ENCODE measurements at places on chromosomes 5 and 9.

- no peak for DNase-seq
These were observed 791 bp upstream of the GPR150 start for GRCh38 chr5:95619096-95619495.

DNA sequence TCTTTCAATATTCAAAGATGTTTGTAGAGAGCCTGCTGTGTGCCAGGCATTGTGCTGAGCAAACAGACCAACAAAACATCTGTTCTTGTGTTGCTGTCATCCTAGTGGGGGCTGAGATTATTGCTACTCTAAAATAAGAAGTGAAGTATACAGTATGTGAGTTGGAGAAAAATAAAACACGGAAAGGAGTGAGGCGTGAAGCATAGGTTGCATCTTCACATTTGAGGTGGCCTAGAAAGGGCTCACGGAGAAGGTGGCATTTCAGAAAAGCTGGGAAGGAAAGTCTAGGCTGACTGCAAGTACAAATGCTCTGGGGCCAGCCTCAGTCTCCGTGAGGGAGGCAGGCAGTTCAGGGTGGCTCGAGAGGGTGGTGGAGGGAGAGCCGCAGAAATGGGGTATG, 80.3 kb downstream of the CSNK1A1 start:
- DNase-seq, result no peak

GRCh38 chr5:58648846-58649245, 66.0 kb downstream of the RAB3C start:
- no peak for DNase-seq

- no peak for DNase-seq
These were observed 7.1 kb upstream of the AFAP1L1 start for GRCh38 chr5:149264439-149265067.

DNA sequence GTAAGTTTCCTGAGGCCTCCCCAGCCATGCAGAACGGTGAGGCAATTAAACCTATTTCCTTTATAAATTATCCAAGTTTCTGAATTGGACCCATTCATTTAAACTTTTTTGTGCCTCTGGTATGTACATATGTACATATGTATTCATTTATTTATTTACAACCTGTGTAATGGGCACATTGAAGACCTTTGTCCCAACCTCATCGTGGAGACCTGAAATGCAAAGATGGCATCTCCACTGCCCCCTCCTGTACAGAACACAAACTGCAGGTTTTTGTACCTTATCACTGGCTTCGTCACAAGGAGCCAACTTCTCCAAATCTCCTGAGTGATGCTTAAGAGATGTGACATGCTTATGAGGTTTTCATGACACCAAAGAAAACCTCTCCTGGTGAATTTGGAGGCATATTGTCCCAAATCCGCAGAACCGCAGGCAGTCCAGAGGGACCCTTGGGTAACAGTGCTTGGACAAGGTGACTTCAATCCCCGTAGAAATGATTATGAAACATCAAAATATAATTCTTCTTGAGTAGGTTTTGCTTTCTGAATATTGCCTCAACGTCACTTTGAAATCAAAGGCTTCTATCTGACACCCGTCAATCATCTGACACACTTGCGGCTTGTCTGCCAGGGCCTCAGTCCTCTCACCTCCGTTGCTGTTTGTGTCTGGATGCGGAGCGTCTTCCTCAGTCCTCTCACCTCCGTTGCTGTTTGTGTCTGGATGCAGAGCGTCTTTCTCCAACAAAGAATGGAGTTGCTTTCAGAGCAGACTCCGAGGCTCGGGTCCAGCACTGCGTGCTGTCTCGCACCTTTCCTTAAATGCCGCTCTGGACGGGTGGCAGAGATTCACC, 135.0 kb upstream of the IRX4 start:
- DNase-seq, result no peak

DNA sequence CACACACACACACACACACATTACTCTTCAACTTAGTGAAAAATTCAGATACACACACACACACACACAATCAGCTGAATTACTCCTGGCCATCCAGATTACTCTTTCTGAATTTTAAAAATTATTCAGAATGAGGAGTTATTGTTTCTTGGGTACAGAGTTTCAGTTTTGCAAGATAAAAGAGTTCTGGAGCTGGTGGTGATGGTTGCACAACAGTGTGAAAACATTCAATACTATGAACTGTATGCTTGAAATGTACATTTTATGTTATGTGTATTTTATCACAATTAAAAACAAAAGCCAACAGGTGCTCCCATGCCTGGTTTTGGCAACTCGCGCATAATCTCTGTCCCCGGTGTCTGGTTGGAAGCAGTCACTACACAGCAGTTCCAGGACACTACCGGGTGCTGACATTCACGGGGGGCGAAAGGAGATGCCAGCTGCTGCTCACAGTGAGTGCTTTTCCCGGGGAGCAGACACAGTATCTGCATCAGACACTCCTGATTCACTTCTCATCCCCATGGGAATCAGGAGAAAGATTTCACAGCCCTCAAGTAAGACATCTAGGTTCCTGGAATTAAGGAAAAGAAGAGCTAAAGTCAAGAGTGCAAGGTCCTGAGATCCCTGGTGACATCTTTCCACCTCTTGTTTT, 55.7 kb downstream of the LHFPL2 start:
- DNase-seq, result no peak

GRCh38 chr9:92576175-92576574, 40.4 kb upstream of the ECM2 start:
- DNase-seq, result no peak

GRCh38 chr9:130938184-130938651, 829 bp downstream of the FIBCD1 start:
- no peak for DNase-seq

DNA sequence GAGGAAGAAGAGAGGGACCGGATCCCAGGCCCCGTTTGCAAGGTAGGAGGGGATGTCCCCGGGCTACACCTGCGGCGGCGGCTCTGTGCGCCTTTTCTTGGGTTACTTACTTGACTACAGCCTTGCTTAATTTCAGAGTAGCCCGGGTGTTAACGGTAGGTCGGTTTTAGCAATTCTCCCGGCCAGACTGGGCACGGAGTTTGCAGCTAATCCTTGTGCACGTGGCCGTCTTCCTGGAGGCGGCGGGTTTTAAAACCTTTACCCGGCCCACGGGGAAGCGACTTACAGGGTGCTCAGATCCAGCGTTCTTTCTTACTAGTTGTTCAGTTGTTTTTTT, 313 bp downstream of the BRIX1 start:
- no peak for DNase-seq

GRCh38 chr5:161625673-161626072, 59.8 kb upstream of the GABRA6 start:
- no peak for DNase-seq

DNA sequence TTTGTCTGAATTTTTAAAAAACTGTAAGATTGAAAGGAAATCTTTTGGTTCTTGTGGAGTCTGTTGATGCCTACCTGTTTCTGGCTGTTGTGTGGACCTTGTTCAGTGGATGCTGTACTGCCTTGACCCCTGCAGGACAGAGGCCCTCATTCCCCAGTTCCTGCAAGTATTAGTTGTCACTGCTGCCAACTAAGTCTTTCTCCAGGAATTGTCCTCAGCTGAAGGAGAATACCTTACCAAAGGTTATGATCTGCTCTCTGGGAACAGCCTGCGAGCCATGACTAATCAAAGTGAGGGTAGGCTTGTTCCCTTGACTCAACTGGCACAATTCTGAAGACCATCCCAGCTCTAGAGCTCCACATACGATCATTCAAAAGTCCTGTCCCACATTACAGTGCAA, 145.3 kb upstream of the FST start:
- DNase-seq, result no peak

- no peak for DNase-seq
These were observed 26.3 kb downstream of the NR3C1 start for GRCh38 chr5:143376911-143377813.

DNA sequence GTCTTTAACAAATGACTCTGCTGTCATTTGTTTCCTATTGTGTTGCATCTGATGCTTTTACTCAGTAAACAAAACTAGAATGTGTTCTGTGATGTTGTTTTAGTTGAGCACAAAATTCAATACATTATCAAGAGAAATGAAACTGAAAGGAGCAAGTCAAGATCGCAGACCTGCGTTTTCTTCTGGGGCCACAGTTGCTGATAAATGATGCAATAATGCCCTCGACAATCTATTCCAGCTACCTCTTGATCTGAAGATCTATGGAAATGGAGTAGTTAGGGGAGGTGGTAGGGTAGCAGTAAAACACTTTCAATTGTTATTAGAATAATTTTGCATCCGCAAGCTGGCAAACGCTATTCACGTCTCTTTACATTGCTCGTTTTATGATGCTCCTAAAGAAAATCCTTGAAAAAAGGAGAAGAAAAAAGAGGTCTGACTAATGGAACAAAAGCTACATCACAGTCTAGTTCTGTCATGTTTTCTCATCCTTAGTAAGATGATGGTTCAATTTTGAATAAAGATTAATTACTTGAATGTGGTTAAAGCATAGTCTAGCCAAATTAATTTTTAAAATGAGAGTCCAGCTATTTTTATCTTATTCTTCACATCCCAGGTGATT, 1.6 kb downstream of the ZNF366 start:
- DNase-seq, result no peak

DNA sequence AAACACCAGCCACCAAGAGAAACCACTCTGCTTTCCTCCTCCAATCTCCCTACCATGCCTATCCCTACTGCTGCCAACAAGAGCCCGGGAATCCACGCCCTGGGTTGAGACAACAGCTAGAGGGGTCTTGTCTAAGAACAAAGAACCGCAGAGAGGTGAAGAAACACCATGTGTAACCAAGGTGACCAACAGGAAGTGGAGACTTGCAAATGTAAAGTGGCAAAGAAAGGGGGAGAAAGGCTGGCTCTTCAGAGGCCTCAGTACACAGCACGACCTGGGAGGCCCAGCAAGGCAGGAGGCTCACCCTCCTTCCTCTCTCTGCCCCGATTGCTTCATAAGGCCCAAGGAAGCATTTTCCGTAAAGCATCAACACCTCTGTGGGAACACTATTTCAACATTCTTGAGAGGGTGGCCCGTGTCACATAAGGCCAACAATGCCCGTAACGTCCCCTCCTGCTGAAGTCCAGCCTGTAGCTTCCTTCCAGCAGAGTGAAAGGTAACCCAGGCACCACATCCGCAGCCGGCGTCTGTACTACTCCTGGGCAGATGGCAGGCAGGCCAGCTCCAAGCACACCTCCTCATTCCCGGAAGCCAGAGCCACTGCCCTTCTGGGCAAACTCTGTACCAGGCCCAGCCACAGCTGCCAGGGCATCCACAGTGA, 18.3 kb downstream of the CCNJL start:
- DNase-seq, result no peak

DNA sequence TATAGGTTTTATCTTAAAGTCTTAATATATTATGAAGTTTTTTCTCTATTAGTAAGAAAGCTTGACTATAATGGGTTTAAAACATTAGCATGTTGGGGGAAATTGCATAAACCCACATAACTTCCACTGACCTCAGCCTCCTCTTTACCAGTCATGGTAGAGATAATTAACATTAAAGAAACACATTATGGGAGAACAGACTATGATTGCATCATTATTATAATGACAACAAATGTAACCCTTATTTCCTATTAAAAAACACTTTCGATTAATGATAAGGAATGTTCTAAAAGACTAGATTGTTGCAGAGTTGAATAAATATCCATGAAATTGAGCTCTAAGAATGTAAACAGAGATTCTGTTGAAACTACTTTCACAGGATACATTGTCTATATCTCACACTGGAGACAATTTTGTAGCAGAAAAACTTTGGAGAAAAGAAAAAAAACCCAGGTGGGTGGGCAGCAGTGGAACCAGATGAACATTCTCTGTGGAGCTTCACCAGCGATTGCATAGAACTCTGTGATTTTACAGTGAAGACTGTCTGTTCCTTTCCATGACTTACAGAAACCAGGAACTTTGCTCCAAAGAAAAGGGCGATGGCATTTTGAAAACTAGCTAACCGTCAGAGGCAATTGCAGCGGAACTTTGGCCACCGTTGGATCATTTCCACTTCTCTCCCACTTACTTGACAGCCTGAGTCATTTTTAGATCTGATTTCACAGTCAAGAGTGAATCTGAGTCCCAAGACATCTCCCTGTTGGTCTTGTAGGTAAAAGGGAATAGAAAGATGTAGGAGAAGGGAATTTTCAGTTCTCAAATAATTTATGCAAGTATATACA, 21.0 kb upstream of the ERAP2 start:
- no peak for DNase-seq

GRCh38 chr9:95852059-95853032, 23.1 kb upstream of the ERCC6L2 start:
- DNase-seq, result no peak

DNA sequence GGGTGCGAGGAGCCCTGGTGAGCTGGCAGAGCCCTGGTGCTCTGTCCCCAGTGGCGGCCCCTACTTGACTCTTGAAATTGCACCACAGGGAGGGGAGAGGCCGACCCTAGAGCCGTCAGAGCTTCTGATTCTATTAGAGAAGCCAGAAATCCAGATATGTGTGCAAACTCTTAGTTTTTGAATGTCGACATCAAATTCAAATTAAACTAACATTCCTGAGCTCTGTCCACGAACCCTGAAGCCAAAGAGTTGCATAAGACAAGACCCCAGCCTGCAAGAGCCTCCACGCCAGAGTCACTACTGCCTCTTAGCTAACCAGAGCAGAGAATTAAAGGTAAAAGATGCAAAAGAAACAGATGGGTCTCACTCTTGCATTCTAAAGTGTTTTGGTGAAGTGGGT, 29.8 kb upstream of the MSX2 start:
- DNase-seq, result no peak

- DNase-seq, result peak; percentile 50
These were observed 583.5 kb downstream of the ZNF608 start for GRCh38 chr5:124162767-124163532.

GRCh38 chr5:5062525-5063302, 77.4 kb upstream of the ADAMTS16 start:
- no peak for DNase-seq

DNA sequence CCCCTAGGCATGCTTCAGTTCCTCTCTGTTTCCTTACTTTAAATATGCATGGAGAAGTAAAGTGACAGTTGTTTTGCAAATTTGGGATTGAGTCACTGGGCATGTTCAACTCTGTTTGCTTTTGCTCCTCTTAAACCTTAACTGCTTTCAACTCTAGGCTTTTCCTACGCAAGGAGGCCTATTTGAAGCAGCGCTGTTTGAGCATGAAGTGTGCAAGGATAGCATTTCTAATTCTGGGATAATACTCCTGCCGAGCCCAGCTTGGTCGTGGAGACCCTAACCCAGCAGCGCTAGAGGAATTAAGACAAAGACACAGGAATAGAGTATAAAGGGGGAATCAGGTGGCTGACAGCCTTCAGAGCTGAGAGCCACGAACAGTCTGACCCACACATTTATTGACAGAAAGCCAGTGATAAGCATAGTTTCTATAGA, 803.4 kb upstream of the CDH10 start:
- DNase-seq, result peak; percentile 1

- DNase-seq, result no peak
These were observed 649.4 kb downstream of the CDH9 start for GRCh38 chr5:26388976-26389375.

DNA sequence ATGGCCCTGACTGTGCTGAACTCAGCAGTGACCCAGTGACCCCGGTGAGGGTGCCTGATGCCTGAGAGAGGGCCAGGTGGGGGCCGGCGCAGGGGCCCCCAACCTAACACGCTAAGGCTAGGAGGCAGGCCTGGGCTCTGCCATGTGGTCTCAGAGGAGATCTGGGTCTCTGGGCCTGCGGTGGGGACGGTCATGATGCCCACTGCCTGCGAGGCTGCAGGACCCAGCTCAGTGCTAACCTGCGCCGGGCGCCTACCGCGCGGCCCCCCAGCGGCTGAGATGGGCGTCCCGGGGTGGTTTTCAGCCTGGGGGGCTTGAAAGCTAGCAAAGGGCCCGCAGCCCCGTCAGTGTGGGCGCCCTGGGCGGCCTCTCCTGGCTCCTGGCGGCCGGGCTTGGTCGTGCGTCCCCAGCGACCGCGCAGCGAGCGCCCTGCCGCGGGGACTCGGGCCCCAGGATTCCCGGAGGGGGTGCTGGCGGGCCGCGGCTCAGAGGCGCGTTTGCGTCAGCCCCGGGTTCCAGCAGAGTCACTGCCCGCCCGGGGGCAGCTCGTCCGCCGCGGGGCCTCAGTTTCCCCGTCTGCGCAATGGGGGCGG, 2.5 kb downstream of the EGFL7 start:
- DNase-seq, result no peak
